ENCODE measurements at places on chromosomes 1 and 21. TPM values are rescaled to one million over a fixed set of nuclear protein-coding genes. Genes with fewer than 3 reads are reported as not detected.

The ARHGAP30 gene
- 4.9 TPM for total RNA-seq

The TTF2 gene
- total RNA-seq, result 7.8 TPM

The LSS gene
- total RNA-seq, result 38.9 TPM

The FABP3 gene
- not detected for total RNA-seq

The NHLH1 gene
- total RNA-seq, result not detected

The DPT gene
- total RNA-seq, result 25.4 TPM

The ENAH gene
- total RNA-seq, result 28.8 TPM

The LZIC gene
- 8.6 TPM for total RNA-seq

The DNAH14 gene
- 33.3 TPM for total RNA-seq

The HCRTR1 gene
- not detected for total RNA-seq

The AJAP1 gene
- total RNA-seq, result 0.66 TPM

The NECAP2 gene
- 31.9 TPM for total RNA-seq

The NEGR1 gene
- 9.6 TPM for total RNA-seq

The CD48 gene
- total RNA-seq, result 5.7 TPM

The MRPL9 gene
- total RNA-seq, result 24.6 TPM

- DNase-seq, result no peak
Measured at GRCh38 chr1:14732728-14733047, 134.2 kb downstream of the KAZN start.

DNA sequence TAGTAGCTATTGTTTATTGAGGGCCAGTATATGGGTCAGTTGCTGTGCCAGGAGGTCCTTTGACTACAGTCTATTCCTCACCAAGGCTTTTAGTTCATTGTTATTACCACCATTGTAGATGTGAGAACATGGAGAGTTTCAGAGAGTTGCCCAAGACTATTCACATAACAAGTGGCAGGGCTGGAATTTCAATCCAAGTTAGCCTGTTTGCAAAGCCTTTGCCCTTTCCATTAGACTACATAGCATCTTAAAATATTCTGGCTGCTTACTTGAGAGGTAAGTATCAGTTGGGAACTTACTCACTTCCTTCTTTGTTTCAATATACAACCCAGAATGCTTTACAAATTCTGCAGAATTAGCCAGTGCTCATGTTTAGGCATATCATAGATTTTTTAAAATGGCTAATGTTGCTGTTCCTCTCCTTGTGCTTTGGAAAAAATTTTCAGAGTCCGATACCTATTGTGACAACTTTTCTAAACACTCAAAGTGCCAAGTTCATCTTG is 141.2 kb downstream of the FGGY start:
- no peak for DNase-seq

DNA sequence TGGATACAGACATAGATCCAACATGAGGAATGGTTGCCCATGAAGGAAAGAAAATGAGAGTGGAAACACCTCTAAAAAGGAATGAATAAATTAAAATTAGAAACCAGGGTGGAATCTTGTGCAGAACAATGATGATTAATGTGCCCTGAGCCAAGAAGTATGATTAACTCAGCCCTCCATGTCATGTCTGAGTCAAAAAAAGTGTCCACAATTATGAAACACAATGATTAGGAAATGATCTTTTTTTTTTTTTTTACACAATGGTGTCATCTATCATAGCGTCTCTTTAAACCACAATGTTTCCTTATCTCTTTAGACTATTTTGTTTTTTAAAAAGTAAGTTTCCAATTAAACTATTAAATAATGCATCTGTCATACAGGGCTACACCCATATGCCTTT is 78.9 kb upstream of the RAB4A start:
- no peak for DNase-seq

GRCh38 chr1:32332290-32333079 is 3.5 kb downstream of the MARCKSL1 start:
- DNase-seq, result no peak

- no peak for DNase-seq
Measured at GRCh38 chr1:151135433-151136385, 10.7 kb downstream of the SEMA6C start.

- DNase-seq, result no peak
Measured at GRCh38 chr1:154940651-154941194, 4.2 kb upstream of the PMVK start.

GRCh38 chr21:26758083-26758880 is 86.9 kb downstream of the ADAMTS1 start:
- no peak for DNase-seq

- peak; percentile 14 for DNase-seq
Measured at GRCh38 chr1:14167884-14168283, 430.6 kb upstream of the KAZN start.

DNA sequence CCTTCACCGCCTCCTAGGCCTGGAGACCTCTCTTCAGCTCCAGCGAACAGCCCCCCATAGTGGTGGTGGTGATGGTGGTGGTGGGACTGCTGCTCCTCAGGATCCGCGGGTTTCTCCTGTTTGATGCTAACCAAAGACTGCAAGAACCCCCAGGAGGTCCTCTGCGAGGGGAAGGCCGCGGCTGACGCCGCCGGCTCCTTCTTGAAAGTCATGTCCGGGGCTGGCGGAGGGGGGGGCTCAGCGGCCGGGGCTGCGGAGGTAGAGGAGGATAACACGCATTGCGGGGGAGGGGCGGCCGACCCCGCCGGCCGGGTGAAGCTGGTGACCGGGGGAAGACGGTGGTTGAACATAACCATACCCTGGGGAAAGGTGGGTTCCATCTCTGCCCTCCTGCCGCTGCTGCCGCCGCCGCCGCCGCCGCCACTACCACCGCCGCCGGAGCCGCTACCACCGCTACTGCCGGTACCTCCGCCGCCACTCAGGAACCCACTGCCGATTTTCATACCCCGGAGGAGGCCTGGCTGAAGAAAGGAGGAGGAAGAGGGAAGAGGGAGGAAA is 554 bp downstream of the ZNF281 start:
- DNase-seq, result peak; percentile 37

GRCh38 chr1:183289051-183289496 is 103.0 kb downstream of the LAMC2 start:
- DNase-seq, result no peak

GRCh38 chr1:41712695-41713094 is 206.0 kb downstream of the HIVEP3 start:
- DNase-seq, result no peak

DNA sequence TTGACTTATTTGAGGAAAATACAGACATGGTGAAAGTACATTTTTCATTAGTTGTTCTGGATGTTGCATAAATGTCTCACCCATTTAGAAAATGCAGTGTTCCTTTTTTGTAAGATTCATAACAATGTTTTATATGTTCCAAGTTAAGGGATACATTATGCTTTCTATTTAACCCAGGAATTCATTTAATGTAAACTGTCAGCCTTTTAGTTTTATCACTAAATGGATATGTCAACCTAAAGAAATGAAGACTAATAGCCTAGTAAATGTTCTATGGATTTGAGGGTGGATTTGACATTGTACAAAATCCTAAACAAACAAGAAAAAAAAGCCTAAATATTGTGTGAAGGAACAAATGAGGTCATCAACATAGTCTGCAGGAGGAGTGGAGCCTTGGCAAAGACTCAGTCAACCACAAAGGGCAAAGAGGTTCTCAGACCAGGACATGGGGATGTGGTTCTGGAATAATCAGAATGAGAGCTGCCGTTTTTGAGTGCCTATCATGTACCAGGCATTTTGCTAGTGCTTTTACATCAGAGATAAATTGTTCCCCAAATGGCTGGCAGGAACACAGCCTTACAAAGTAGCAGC is 8.8 kb upstream of the INSL5 start:
- DNase-seq, result no peak

- DNase-seq, result no peak
Measured at GRCh38 chr1:204817341-204817740, 53.3 kb upstream of the NFASC start.

GRCh38 chr1:58573138-58573537 is 3.9 kb downstream of the TACSTD2 start:
- no peak for DNase-seq

GRCh38 chr1:231597971-231598370 is 28.6 kb upstream of the DISC1 start:
- DNase-seq, result no peak

DNA sequence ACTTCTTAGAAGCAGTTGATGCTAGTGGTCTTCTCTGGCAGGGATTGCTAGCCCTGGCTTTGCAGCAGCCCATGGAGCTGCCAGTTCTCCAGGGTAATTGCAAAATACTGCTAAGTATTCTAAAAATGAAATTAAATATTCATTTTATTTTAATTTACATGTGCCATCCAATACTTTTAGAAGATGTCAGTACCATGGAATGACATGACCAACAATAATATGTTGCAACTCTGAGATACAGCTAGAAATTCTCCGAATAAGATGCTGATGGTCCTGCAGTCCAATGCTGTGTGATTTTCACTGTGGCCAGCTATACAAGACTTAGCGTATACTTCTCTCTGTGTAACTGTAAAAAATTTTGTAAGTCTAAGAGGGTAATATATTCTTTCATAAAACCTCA is 20.0 kb upstream of the WARS2 start:
- no peak for DNase-seq

- DNase-seq, result no peak
Measured at GRCh38 chr1:18999359-18999758, 42.9 kb upstream of the IFFO2 start.

GRCh38 chr1:64834734-64835133 is 89.9 kb downstream of the RAVER2 start:
- no peak for DNase-seq

GRCh38 chr1:12080156-12080555 is 17.1 kb downstream of the TNFRSF8 start:
- no peak for DNase-seq

- no peak for DNase-seq
Measured at GRCh38 chr21:37032877-37033471, 26.5 kb downstream of the RIPPLY3 start.

DNA sequence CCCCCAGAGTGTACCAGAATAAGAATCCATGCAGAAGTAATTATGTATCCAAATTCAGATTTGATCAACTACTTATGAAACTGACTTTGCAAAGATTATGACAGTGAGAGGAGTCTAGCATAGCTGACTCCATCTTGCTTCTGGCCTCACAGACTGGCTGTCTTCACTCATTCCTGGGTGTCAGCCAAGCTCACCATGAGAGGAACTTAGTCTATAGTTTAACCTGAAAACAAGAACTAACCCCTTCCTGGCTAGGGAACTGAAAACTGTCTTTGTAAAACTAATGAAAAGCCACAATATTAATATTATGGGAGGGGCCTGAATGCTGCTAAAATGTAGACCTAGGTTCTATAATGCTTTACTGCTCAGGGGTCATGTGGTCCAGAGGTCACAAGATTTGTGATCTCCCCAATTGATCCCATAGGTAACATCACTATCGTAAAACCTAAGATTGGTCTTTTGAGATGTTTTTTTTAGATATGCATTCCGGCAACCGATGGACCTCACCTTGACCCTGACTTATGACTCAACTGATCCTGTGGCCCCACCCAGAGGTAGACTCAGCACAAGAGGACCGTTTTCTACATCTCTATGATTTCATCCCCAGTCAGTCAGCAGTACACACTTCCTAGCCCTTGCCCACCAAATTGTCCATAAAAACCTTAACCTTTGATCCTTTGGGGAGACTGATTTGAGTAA is 55.2 kb downstream of the ATP1B1 start:
- no peak for DNase-seq

- DNase-seq, result no peak
Measured at GRCh38 chr1:210332233-210332632, 3.5 kb downstream of the HHAT start.

DNA sequence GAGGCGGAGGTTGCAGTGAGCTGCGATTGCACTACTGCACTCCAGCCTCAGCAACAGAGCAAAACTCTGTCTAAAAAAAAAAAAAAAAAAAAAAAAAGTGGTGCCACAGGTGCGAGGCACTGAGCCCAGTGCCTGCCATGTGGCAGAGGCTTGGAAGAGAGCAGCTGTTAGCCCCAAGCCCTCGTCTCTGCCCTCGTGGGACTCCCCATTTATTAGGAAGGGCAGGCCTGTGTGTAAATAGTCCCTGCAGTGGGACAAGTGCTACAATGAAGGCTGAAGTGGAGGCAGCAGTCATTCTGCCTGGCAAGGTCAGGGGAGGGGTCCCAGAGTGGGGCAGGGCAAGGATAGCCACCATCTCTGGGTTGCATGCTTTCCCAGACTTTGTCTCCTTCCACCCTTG is 6.5 kb downstream of the RPS6KA1 start:
- DNase-seq, result no peak

DNA sequence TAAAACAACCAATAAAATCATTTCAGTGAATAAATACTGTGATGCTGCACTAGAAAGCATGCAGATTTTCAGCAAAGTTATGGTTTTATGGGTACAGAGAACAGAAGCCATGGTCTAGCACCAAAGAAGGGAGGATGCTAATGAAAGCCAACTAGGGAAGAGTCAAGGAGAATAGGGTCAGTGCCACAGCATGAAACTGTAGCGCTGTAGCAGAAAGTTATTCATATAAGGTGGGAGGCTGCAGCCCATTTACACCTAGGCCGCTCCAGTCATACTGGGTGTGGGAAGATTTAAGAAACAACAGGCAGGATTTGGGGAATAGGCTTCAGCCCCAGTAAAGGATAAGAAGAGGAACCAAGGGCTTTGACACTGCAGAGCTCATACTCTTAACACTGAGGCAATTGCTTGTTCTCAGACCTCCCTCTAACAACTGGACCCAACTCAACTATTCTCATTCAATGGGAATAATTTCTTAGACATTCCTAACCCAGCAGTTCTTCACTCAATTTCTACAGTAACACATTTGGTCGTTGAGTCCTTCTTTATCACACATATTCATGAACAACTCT is 4.4 kb downstream of the IFI16 start:
- DNase-seq, result no peak

DNA sequence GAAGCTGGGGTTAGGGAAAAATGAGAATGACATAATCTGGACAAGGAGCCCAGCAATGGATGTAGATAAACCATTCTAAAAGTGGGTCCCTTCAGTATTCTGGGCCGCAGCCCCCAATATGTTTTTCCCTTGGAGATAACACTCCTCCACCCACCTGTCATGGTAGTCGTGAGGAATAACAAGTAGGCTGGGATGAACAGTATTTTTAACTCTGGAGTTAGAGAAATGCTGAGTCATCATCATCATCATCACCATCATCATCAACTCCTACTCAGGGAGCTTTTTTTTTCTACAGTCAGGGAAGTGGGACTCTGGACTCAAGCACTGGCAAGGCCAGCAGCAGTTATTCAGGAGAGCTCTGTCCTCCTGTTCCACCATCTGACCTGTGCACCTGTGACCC is 12.8 kb downstream of the CADM3 start:
- DNase-seq, result no peak

DNA sequence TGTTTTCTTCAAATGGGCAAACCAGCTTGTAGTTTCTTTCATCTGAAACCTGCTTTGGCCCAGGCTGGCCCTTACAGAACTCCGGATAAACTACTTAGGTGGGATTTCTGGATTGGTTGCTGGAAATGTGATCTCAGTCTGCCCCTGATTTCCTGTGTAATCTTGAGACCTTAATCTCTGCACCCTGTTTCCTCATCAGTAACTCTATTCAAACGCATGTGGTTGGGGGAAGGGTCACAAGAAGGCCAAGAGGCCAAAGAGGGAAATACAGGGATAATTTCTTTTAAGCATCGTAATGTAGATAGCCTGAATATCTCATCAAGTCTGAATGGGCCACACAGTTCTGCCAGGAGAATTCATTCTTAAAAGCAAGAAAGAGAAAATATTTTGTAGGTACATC is 483.6 kb downstream of the LTN1 start:
- no peak for DNase-seq
